ENCODE measurements at places on chromosomes 1 and 21.

DNA sequence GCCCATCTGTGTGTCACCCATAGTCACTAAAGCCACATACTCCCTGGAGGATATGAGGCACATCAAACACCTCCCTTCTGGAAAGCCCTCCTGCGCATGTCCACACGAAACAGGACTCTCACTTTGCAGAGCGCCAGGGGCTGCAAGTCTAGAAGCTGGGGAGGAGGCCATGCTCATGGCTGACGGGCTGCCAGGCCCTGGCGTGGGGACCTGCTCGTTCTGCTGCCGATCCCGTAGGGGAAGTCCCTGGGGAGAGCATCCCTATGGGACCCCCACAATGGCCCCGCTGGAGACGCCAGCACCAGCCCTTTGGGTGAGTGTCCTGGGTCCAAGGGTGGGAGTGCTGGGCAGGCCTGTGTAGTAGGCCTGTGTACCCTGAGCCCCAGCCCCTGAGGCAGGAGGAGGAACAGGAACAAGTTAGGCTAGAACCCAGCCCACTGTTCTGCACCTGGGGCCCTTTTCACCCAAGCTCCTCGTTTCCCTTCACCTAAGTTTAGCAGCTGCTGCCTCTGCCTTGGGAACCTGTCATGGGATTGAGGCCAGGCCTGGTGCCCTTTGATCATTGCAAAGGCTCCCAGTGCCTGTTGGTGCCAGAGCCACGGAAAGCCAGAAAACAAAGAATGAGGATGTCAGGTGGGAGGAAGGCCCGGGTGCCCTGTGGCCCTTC lies 9.9 kb downstream of the FAM3B start:
- DNase-seq: no peak

DNA sequence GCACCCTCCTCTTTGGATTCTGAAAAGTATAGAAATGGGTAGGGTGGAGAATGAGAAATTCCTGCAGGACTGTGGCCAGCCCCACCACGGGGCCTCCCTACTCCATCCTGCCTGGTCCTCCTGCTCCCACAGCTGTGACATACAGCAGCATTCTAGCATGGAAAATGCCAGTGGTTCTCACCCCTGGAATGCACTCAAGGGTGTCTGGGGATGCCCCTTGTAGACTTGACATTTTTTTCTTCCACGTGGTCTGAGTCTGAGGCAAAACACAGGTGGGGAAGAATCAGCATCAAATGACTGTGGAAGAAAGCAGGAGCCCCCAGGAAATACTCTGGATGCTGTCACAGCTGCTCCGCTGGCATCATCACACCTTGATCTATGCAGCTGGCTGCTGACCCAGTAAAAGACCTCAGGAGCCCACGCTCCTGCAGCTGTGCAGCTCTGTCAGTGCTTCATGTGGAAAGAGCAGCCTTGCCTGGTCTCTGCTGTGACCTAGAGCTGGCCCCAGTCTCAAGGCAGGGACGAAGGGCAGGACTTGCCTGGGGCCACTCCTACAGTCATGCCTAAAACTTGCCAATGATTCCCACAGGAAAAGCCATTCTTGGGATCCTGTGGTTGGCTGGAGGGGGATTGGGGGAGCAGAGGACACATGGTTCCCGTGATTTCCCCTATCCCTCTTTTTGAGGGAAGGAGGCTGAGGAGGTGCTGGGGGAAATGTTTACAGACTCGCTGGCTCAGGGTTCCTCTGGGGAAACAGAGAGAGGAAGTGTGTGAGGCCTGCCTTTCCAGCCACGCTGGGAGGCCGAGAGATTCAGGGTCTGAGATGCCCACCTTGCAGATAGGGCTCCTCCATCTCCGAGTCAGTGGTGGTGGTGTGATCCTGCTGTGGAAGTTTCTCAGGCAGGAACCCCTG lies 10.8 kb upstream of the A3GALT2 start:
- DNase-seq: no peak

- no peak for DNase-seq
Observed at GRCh38 chr1:17306921-17307320, 1.1 kb upstream of the PADI4 start.

GRCh38 chr1:174872615-174873058 lies 127.1 kb upstream of the CACYBP start:
- no peak for DNase-seq
